ENCODE measurements at places on chromosomes 1 and 21. TPM values are rescaled to one million over a fixed set of nuclear protein-coding genes. Genes with fewer than 3 reads are reported as not detected.
A peak's percentile ranks its signal among the peaks of the same experiment; 100 is the strongest.

The ADORA3 gene
- not detected for total RNA-seq

The IL20 gene
- total RNA-seq = not detected

The WNT9A gene
- 1.8 TPM for total RNA-seq

The SGIP1 gene
- total RNA-seq = not detected

The RGS2 gene
- total RNA-seq = 7.9 TPM

The NPPA gene
- not detected for total RNA-seq

The NBPF4 gene
- 0.46 TPM for total RNA-seq

The KRTAP12-1 gene
- not detected for total RNA-seq

GRCh38 chr1:915295-916172 is 8.2 kb upstream of the SAMD11 start:
- no peak for DNase-seq

DNA sequence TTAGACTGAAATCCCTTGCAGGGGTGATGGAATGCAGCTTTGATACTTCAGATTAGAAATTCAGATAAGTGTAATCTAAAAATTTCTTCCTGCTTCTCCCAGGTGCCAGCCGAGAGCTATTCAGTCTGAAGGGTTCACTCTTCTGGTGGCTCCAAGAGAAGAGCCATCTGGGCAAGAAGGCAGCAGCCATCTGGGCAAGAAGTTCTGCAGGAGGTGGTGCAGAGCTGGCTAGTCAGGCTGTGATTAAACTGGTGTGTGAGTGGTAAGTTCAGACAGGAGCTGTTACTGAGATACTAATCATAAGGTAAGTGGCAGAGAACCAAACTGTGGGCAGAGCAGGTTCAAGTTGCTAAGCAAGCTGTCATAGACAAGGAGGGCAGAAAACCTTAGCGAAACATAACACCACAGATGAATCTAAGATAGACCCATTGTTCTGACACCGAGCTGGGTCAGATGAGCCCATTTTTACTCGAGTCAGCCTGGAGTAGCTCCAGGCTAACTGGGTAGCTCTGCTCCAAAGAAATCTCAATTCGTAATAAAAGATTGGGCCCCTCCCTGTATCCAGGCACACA is 14.4 kb upstream of the TP53BP2 start:
- no peak for DNase-seq

GRCh38 chr1:2475571-2475970 is 518 bp upstream of the PLCH2 start:
- DNase-seq = no peak

DNA sequence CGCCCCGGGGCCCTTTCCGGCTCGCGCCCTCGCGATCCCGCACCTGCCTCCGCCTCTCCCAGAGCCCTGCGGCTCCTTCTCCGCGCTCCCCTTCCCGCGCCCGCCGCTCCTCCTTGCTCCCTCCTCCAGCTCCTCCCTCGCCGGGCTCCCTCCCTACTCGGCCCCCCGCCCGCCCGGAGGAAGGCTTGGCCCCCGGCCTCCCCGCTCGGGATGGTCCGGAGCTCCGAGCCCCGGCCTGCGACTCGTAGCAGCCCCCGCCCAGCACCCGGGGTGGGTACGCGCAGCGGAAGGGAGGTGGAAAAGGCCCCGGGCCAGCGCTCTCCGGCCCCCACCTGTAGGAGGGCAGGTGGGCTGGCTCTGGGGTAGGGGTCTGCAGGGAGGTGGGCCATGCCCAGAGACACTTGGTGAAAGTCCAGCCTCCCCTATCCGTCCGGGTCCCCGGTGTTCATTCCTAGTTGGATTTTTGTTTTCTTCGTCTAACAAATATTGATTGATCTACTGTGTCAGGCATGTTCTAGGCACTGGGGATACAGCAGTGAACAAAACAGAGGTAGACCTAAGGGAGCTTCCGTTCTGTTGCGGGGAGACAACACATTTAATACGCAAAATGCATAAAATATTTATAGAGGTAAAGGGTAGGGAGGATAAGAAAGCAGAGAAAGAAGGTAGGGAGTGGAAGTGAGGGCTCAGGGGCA is at the start of gene HTR1D:
HTR1D (minus strand) TSS at position 82 of the 695 bp plus-strand sequence. CDS start 23,283 bp downstream, outside the sequence.
- DNase-seq = peak; percentile 55

DNA sequence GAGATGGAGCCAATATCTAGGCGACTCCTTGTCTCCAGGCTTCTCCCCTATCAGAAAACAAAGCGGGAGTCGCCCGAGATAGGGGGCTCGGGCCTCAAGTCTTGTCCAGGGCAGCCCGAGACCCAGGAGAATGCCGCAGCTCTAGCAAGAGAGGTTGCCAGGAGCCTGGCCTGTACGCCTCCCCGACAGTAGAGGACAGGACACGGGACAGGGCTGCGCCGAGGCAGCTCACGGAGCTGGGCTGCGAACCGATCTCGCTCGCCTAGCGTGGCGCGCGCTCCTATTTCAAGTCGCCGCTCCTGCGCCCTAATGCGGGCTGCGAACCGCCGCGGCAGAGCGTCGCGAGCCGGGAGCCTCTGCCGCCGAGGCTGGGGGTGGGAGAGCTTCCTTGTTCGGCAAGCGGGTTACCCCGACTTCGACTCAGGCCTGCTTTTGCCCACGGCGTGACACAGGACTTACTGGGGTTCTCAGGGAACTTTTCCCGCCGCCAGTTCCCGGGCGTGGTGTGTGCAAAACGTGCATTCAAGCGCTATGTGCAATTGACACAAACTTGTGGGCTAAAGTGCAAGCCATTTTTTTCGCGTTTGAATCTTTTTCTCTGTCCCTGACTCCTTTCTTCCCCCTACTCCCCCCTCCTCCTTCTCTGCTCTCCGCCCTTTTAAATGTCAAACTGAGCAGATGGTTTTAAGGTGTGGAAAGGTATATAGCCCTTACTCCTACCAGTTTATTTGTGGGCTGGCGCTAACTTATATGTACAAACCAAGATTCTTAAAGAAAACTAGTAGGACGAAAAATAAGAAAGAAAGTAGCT is 2.4 kb upstream of the PROX1 start:
- DNase-seq = no peak

DNA sequence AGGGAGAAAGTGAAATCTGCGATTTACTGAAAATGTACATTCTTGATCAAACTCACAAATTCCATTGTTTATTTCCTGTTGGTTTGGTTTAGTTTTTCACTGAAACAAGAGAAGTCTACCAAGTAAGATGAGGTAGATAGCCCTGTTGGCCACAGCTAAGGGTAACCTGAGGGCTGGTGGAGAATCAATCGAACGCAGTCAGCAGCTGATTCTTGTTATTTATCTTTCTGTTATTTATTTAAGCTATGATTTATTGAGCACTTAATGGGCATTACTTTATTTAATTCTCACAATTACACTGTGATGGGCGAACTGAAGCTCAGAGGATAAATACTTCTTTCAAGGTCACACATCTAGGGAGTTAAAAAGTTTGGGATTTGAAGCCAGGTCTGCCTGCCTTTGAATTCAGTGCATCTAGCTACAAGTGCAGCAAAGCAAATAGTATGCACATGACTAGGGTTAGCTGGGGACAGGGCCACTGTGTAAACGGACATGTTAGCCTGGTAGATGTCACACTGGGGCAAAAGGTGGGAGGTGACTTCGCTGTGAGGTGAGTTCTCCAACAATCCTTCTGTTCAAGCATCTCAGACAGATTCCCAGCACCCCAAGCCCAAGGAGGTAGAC is 106.5 kb upstream of the GADD45A start:
- no peak for DNase-seq

GRCh38 chr1:68339505-68339904 is 107.2 kb upstream of the WLS start:
- no peak for DNase-seq

DNA sequence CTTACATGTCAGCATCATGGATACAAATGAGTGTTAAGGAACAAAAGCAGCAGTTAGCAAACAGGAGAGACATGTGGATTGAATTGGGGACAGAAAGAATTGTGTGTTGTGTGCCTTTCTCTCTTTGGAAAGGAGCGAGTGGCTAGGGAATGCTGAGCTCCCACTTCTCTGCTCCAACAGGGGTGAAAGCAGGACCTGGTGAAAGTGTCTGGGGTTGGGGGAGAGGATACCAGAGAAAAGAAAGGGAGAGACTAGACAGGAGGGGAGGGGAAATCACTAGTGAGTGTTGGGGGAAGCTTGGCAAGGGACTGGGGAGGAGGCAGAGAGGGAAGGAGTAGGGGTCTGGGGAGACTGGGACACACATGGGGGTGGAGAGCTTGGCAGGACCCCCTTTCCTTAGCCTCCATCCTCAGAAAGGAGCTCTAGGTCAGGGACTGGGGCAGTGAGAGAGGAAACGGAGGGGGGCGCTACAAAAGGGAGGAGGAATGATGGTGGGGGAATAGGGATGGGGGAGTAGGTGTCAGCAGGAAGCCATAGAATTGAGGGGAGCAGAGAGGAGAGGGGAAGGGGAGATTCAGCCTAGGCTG is 2.2 kb downstream of the KIRREL1 start:
- no peak for DNase-seq

- DNase-seq = no peak
Observed at GRCh38 chr1:179814546-179814838, 63.1 kb downstream of the TOR1AIP2 start.

DNA sequence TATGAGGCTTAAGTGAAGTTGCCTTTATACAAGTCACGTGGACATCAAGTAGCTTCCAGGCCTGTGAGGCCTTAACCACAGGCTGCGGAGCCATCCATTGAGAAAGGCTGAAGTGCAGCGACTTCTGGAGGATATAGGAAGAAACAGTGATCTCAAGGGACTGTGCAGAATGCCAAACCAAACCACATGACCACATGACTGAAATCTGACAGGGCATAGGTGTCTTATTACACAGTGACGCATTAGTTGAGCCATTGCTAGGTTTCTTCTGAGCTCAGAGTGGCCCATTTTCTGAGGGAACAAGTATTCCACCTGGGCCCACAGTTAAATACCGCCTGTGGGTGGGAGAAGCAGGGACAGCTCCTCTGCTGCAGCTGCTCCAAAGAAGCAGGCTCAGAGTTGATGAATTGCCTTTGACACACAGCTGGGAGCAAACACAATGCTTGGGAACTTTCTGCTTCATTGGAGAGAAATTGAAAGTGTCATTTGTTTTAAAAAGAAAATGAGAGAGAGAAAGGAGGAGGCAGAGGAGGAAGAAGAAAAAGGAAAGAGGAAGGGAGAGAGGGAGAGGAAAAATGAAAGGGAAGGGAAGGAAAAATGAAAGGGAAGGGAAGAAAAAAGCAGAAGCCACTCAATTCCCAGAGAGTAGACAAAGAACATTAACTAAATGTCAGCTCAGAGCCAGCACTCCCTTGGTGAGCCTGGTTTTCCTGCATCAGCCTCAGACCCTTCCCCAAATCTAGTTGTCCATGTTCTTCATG is 94.4 kb downstream of the COLGALT2 start:
- DNase-seq = peak; percentile 93

DNA sequence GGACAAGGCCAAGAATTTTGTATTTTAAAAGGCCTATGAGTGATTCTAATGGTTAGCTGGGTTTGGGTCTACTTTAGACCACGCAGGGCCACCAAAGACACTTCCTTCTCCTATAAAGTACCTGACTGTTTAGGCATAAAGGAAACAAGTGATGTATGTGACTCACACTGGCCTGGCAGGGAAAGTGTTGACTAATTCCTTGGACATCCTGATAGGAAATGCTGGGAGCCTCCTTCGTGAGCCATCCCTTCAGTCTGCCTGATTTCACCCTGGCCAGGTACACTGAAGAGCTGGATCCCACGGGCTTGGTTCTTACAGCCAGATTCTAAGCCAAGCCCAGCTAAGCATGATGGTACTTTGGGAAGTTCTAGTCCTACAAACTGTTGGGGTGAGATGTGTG is 100.5 kb upstream of the HMGB4 start:
- DNase-seq = peak; percentile 76

- DNase-seq = no peak
Observed at GRCh38 chr1:85188530-85188929, 12.3 kb downstream of the SYDE2 start.

- DNase-seq = no peak
Observed at GRCh38 chr1:208129060-208129459, 115.1 kb downstream of the PLXNA2 start.

GRCh38 chr1:54571803-54572541 is 23.9 kb downstream of the ACOT11 start:
- peak; percentile 28 for DNase-seq

GRCh38 chr1:220882061-220882891 is 3.0 kb downstream of the HLX start:
- DNase-seq = no peak

- no peak for DNase-seq
Observed at GRCh38 chr1:94999456-95000131, 72.7 kb upstream of the CNN3 start.

DNA sequence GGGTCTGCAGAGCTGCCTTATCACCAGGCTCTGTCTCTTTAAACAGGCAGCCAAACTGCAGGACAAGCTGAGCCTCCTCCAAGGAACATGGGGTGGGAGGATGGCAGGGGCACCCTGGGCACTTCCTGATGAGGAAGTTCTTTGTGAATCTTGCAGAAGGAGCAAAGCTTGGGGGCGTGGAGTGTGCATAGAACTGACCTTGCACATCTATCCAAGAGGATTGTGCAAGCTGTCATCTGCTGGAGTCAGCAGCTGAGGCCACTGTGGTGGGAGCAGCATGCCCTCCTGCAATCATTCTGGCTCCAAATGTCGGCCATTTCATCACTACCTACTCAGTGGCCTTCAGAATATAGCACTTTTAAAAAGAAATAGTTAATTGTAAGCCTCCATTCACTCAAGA is 182.2 kb downstream of the AJAP1 start:
- no peak for DNase-seq

- no peak for DNase-seq
Observed at GRCh38 chr1:180793451-180793850, 119.2 kb upstream of the KIAA1614 start.

DNA sequence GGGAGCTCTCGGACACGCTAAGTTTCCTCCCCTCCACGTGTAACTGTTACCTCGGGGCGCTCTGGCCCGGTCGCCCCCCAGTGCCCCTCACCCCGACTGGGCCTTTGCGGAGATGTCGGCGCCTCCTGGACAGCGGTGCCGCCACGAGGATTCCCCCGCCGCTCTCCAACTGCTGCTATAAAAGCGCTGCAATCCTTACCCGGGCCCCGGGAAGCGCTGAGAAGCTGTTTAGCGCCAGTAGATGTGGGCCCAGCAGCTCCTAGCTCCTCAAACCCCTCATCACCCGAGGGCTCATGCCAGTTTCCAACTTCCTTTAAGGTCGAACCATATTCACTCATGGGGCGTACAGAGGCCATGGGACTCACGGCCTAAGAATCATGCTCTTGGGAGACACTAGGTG is 361 bp upstream of the LMX1A start:
- no peak for DNase-seq

- DNase-seq = no peak
Observed at GRCh38 chr21:26954662-26955121, 12.2 kb downstream of the ADAMTS5 start.

DNA sequence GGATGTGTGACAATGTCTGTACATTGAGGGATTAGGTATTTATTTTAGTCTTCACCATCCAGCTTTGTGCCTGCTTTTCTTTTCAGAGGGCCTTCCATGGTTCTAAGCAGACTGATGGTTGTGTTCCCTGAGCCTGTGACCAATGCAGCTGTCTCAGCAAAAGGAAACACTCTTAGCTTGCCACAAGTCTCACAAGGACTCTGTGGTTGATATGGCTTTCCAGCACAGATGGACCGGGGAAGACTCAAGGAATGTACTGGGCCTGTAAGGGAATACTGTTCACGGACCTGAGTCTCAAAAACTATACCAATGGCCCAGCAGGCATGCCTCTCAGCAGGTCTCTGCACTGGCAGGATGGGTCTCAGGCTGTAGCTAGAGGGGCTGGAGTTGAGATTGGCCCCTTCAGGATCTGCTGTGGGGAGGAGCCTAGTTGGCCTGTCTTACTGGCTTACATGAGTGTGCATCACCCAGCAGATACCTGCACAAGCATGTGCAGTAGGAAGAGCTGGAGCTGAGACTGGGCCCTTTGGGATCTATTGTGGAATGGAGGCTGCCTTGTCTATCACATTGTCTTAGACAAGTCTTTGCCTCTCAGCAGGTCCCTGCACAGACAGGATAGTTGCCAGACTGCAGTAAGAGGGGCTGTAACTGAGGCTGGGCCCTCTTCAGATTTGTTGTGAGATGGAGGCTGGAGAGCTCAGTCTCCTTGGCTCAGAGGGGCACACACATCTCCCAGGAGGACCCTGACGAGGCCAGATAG is 52.0 kb upstream of the PDC start:
- no peak for DNase-seq
